ENCODE measurements at places on chromosomes 5 and 9.

DNA sequence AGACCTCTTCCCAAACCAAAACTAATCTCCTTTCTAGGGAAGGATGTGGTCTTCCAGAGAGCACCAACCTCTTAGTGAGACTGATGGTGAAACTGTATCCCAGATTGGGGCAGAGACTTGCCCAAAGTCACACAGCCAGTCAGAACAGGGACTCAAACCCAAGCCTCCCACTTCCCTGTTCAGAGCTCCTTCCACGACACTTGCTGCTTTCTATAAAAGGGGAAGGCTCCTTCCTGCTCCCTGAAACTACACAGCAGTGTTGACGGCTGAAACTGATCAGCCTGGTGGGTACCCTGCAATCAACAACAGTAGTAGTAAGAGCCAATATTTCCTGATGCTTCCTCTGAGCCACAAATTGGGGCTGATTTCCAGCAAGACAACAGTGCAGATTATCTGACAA, 1.5 kb downstream of the TOR2A start:
- no peak for DNase-seq

DNA sequence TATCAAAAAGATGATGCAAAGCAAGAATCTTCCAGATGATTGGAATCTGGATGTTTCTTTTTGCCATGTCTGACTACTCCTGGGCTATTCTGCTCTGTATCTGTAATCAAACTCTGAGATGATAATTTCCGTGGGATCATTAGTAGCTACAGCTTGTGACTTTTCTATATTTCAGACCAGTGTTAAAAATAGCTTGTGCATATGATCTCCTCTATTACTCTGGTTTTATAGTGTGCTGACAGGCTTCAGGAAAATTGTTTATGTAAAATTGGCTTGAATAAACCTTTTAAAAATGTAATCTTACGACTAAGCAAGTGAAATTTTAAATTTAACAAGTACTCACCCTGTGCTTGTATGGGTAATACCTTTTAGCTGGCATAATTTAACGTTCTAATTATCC, 40.4 kb downstream of the NAA35 start:
- no peak for DNase-seq

DNA sequence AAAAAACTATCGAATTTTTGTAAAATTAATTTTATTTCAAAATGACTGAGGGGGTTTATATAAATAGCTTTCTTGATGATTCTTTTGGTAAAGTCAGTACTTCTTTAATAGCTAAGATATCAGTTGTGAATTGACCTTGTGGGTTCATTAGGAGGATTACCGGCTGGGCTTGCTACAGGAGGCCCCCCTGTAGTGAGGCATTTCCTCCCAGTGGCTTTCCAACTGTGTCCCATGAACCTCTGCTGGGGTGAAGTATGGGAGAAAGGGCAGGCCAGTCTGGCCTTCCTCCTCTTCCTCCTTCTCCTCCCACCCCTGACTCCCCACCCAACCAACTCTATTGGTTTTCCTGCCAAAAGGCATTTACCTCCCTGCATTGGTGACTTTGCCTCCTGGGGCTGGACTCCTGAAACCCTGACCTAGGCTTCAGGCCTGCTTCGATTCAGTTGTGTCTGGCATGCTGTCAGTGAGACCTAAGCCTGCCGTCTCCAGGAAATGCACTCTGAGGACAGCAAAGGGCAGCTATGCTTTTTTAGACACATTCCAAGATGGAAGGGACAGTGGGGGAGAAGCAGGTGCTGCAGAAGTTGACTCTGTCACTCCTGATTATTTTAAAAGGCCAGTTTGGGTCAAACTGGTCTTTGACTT, 144.8 kb downstream of the HSPA4 start:
- no peak for DNase-seq

GRCh38 chr9:104258296-104259011, 164.3 kb downstream of the SMC2 start:
- no peak for DNase-seq

GRCh38 chr9:10274175-10274574, 338.6 kb downstream of the PTPRD start:
- no peak for DNase-seq

DNA sequence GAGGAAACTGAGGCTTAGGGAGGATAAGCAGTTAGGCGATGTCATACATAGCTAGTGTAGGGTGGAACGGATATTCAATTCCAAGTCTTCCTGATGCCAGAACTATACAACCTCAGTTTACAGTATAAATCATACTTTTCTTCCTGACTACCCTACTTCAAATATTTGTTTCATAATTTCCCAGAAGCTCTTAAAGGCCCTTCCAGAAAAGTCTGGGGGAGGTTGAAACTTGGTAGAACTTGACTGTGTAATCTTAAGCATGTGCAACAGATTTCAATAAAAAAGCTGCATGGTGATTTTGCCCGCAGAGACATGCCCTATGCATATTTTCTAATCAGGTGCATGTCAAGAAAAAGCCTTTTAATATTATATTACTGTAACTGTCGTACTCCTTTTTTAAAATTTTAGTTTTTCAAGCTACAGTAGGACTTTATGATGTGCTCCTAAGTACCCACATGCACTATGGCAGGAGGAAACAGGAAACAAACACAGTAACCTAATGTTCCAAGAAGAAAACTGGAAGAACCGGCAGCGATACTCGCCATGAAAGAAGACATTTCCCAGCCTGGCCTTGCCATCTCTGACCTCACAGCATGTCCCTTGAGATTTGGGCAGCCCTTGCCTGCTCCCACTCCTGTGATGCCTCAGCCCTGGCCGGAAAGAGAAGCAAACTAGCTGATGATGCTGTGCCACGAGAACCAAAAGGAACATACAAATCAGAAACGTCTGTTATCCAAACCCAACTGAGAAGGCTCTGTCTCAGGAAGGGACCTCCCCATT, 266.0 kb downstream of the EFNA5 start:
- no peak for DNase-seq

DNA sequence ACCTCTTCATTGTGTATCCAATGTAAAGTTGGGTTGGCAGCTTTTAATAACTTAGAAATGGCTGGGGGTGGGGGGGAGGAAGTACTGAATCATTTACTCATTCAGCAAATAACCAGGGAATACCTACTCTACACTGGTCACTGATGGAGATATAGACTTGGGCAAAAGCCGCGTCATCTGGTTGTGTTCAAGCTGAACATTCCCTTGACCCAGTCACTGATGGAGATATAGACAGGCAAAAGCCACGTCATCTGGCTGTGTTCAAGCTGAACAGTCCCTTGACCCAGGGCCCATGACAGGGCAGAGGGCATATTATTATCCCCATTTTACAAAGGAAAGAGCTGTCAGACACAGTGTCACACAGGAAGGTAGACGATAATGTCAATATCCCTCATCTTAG, 32.6 kb downstream of the FOXI1 start:
- DNase-seq = no peak

DNA sequence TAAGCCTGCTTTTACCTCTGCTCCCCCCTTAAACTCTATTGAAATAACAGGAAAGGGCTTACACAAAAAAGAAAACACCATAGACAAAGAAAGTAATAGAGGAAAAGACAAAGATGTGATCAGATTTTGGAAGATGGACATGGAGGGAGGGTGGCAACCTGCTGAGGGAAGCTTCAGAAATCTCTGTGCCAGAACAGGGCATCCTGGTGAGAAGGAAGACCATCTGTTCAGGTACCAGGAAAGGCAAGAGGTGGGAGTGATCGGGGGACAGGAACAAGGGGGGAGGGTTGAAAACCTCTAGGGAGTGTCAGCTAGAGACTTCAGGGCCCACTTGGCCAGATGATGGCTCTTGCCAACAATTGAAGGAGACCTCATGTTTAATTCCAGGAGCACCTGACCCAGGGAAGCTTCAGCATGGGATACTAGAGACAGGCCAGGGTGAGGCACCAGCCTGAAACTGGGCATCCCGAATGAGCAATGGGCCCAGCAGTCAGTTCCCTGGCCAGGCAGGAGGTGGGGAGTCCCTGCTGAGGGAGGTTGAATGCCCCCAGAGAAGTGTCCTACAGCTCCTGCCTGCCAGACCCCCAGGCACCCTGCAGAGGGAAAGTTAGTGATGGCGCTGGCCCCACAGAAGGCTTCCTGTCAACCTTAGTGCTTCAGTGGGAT, 8.2 kb downstream of the SQSTM1 start:
- no peak for DNase-seq

DNA sequence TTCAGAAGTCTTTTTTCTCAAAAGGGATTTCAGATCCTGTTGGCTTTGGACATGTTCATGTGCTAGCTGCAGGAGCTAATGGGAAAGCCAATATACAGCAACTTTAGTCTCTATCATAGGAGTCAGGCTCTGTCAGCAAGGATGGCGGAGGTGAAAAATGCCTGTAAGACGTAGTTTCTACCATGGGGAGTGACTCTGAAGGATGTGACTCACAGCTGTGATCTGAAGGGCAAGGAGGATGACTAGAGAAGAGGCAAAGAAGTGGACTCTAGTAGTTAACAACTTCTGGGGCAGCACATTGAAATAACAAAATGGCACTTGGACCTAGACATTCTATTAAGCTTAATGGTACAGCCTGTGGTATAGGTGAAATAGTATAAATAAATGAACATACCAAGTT, 3.1 kb upstream of the NDUFS4 start:
- no peak for DNase-seq

- DNase-seq = no peak
Measured at GRCh38 chr5:10927608-10928007, 166.6 kb upstream of the DAP start.

- DNase-seq = no peak
Measured at GRCh38 chr9:94210616-94211603, 48.2 kb upstream of the ZNF169 start.

DNA sequence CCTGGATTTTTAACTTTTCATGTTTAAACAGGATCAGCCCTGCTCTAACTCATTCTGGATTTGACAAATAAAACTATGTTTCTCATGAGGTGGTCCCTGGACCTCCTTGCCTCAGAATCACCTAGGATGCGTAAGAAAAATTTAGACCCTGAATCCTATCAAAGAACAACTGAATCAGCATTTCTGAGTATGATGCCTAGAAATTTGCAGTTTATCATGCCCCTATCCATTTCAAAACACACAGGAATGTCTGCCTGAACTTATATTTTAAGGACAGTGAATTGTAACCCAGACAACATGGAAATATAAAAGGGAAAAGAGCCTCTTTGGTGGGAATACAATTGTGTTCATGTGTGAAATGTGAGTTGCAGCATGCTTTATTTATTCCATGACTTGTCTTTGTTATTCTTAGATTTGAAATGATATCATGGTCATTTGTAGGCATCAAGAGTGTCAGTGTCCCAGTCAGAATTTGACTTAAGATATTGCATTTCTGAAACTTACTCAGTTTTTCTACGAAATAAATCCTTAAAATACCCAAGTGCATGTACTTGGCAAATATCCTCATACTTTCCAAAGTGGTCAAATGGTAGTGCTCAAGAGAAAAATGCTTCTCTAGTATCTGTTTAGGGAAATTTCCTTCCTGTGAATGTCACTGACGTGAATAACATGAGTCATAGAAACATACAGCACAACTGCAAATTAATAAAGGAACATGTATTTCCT, 144.3 kb downstream of the GIN1 start:
- no peak for DNase-seq

DNA sequence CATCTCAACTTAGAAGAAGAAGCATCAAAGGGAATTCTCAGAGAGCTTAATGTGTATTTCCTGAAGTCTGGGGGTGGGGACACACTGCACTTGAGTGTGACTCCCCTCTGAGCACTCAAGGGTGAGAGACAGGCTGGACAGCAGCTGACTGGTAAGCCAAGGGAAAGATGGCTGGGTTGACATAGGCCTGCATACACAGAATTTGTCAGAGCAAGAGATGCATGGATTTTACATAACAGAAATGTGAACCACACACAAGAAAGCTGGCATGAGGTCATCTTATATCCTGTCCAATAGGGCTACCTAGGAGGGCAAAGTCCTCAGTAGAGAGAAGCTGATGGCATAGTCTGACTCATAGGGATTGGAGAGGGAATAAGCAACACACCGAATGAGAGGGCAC, 114.3 kb upstream of the EPB41L4A start:
- no peak for DNase-seq

- no peak for DNase-seq
Measured at GRCh38 chr5:93636837-93637236, 53.8 kb downstream of the NR2F1 start.

DNA sequence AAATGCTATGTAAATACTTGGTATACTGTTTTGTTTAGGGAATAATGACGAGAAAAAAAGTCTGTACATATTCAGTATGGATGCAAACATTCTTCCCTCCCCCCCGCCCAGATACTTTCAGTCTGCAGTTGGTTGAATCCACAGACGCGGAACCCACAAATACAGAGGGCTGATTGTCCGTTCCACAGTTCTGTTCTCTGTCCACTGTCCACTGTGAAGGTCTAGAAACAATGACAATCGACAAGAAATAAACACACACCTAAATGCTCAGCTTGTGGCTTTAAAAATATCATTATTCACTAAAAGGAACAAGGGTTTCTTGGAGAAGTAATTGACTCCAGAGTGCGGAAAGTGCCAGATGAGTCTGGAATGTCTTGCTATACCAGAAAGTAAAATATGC, 109.1 kb downstream of the TMEM161B start:
- DNase-seq = no peak

- DNase-seq = no peak
Measured at GRCh38 chr9:28848671-28849070, 1275.4 kb upstream of the C9orf72 start.

DNA sequence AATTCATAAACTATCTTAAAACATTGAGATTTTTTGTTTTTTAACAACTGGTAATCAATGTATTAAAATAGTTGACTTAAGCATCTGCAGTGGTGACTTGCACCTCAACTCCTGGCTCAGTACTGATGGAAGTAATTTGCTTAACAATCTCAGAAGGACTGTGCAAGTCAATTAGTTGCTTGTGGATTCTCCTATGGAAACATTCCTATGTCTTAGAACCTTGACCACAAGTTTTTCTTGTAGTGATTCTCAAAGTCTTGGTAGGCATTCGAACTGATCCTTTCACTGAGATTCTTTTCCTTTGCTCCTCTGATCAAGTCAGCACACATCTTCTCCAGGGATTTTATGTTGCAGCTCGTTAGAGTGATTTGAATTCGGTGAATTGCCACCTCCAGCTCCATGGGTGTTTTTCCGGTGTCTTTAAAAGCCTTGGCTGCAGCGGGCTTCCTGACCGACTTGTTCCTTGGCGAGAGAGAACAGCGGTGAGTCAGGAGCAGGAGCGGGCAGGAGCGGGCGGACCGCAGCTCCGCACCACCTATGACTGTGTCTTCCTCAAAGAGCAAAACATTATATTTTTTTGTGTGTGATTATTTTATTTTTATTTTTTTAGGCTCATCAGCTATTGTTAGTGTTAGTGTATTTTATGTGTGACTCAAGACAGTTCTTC, 21.1 kb downstream of the HMGXB3 start:
- no peak for DNase-seq

GRCh38 chr9:76181020-76181641, 213.1 kb downstream of the RFK start:
- DNase-seq = no peak

- no peak for DNase-seq
Measured at GRCh38 chr5:36177715-36178523, 26.0 kb downstream of the SKP2 start.

Data from thoracic aorta (tissue), 2 donors.